ENCODE measurements at places on chromosomes 12 and 14.

DNA sequence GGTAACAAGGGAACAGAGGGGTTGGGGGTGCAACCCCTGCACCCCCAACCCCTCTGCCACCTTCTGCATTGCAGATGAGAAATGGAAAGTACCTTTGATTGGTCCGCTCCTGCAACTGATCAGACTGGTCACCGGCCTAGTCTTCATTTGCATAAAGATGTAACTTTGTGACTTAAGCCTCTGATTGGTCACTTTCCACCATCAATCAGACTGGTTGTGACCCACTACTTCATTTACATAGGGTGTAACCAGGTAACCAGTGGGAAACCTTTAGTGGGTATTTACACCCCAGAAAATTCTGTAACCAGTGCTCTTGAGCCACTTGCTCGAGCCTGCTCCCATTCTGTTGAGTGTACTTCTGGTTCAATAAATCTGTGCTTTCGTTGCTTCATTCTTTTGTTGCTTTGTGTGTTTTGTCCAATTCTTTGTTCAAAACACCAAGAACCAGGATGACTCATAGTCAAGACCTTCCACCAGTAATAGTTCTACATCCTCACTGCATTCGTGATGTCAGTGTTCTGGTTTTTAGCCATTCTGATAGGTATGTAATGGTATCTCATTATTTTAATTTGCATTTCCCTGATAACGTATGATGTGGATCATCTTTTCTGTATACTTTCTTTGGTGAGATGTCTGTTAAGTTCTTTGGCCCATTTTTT, 30.8 kb downstream of the LEMD3 start:
- DNase-seq, result no peak

DNA sequence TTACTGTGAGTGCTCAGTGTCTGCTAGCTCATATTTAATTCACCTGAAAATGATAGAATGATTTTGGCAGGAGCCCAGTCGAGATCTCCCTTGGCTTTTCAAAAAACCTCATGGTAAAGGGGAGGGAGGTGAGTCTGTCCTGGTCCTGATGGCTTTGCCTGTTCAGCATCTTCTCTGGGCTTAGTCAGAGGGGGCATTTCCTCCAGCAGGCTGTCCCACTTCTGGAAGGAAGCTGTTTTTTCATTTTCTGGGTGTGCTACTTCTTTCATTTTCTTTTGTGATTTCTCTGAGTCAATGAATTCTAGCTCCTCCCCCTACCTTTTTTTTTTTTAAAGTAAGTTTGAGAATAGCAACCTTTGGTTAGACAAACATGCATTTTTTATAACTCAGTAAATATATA, 58.8 kb downstream of the TMX1 start:
- DNase-seq, result no peak

DNA sequence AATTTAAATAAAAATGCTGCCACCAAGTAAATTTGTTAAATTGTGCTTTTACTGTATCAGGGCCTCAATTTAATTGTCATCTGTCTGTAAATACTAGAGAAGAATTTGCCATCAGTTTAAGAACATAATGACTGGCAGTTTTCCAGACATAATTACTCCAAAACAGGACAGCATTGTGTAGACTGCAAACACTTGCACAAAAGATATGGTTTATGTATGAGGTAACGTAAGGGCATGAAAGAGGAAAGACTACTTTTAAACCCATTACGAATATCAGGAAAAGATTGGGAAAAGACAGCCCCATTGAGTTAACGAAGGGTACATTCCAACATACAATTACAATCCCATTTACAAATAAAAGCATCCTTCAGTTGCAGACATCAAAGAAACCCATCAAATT, 59.8 kb upstream of the KRR1 start:
- DNase-seq, result no peak

DNA sequence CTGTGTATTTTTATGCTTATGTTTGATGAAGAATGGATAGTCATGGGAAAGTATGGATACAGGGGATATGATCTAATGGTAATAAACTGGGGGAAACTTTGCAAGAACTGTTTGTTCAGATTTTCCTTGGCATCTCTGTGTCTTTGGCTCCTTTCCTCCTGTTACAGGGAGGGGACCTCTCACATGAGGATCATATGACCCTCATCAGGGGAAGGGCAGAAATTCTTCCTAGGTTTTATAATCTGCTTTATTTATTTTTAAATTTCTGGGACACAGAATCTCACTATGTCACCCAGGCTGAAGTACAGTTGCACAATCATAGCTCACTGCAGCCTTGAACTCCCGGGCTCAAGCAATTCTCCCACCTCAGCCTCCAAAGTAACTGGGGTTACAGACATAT, 526.5 kb downstream of the CCER1 start:
- no peak for DNase-seq

GRCh38 chr12:1093166-1093751, 102.2 kb downstream of the ERC1 start:
- DNase-seq, result no peak

DNA sequence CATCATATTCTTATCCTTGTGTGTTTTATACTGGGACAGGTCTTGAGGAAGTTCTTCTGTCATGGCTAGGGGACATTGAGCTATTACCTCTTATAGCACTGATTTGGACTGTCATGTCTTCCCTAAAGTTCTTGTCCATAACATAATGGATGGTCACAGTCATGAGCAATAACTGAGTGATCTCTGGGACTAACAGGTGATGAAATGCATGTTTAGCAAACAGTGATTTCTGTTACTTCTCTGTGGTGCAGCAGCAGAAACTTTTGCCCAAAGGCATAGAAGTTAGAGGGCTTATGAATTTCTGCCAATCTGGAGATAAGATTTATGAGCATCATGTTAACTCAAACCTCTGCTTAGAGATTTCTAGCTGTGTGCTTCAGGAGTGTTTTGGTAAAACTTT, 5.9 kb downstream of the ADIPOR2 start:
- DNase-seq, result no peak

DNA sequence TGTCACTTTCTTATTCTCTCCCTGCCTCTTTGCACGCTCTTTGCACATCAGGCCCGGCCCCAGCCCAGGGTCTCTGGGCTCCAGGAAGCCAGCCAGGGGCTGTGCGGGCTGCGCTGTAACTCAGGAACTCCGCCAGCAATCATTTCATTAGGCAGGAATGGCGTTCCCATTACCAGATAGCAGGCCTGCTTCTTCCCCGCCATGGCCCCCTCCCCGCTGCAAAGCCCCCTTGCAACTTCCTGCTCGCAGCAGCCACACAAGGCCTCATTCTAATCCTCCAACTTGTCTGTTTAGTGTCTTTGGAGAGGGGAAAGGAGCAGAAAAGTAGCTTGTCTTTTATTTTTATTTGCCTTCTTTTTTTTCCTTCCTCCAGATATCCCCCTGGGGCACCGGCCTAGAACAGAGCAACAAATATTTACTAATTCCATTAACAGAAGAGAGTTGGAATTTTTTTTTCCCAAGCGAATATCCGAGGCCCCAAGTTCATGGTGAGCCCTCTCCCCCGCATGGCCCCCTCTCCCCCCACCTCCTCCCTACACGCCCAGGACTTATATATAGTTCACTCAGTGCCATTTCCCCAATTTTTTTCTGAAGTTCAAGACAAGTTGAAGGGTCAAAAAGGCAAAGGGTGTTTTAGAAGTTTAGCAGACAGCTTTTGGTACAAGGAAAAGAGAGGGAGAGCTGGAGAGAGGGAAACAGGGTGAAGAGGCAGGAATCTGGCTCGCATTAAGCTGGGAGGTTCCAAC, 329.4 kb upstream of the TBX3 start:
- DNase-seq, result no peak

- no peak for DNase-seq
Observed at GRCh38 chr14:26702721-26703230, 104.9 kb upstream of the NOVA1 start.

DNA sequence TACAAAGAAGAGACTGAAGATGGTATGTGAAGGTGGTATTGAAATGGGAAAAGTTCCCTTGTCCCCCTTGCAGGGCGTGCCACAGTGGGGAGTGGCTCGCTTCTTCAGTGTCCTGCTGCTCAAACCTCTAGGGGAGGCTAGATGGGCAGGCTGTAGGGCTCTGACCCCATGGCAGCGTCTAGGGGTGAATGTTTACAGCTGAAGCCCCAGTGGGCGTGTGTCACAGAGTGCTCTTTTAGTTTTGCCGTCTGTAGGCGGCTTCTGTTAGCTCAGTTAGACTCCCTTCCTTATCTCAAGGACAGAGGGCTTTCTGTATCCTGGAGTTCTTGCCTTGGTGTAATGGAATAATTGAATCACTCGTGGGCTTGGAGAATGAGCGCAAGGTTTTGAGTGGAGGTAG, 266.2 kb downstream of the RAD51B start:
- DNase-seq, result no peak

- DNase-seq, result no peak
Observed at GRCh38 chr12:26726956-26727355, 106.0 kb downstream of the ITPR2 start.

DNA sequence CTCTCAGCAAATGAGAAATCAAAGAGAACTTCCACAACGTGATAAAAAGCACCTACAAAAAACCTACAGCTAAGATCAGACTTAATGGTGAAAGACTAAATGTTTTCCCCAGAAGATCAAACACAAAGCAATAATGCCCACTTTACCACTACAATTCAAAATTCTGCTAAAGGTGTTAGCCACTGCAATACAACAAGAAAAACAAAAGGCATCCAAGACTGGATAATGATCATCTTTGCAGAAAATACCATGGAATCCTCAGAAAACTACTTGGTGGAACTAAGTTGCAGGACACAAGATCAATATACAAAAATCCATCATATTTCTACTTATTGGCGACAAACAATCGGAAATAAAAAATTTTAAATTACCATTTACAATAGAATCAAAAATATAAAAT, 6.5 kb downstream of the DDX24 start:
- DNase-seq, result no peak

GRCh38 chr12:129927316-129927900, 23.6 kb upstream of the TMEM132D start:
- no peak for DNase-seq

DNA sequence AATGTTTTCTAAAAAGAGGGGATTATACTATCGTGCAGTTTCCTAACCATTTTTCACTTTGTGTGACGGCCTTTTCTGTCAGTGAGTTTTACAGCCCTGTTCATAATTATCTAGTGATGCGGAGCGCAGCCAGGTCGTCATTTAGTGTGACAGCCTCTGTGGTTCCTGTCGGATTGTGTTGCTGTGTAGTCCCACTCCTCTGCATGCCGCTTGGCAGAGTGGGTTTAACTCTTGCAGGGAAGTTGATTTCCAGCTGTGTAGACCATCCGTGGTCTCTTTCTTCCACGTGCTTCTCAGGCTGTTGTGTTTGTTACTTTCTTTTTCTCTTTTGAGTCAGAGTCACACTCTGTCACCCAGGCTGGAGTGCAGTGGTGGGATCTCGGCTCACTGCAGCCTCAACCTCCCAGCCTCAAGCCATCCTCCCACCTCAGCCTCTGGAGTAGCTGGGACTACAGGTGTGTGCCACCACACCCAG, 8.6 kb downstream of the RAN start:
- no peak for DNase-seq

DNA sequence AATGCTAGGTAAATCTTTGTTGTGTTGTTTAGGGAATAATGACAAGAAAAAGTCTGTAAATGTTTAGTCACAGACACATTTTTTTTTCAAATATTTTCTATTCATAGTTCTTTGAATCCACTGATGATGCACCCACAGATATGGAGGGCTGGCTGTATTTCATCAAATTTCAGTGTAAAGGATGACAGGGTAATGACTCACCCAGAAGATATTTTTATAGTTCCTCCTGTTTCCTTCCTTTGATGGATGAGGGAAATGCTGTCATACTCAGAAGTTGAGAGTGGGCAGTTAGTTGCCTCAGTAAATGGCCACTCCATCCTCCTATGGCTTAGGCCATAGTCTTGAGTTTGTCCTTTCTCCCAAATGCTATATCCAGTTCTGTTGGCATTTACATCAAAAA, 76.9 kb upstream of the REP15 start:
- no peak for DNase-seq

DNA sequence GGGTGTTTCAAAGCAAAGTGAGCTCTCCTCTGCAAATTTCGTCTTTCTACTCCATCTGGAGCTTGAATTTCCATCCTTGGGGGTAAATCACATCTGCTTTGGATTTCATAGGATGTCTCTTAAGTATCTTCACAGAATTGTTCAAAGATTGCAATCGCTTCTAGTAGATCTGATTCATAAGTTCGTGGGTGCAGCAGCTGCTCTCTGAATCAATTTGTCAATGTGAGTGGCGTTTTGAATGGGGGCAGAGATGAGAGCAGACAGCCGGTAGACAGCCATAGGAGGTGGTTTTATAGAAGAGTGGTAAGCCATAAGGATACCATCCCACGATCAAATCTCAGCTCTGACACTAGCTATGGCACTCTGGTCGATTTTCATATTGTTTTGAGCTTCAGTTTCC, 146.0 kb upstream of the RPH3A start:
- no peak for DNase-seq

DNA sequence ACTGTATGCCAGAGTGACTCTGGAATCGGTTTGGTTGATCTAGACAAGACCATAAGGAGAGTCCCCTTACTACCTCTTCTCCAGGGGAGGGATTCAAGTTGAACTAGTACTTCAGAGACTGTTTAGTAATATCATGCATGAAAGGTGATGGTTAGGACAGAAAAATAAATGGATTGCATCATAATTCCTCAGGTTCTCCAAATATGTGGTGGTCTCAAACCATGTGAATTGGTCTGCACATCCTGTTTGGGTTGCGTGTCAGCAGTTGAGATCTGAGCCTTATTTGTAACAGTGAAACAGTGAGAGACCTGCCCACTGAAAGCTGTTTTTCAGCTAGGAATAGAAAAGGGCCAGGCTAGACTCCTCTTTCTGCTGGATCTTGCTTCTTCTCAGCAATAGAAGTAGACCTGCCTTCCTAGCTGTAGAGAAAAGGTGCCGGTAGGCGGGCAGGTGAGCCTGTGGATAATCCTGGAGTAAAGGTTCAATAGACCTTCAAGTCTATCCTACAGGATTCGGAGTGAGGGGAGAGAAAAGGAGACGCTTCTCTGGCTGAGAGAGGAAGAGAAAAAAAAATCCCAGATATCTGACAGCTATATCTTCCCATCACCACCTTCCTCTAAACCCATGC, 258.5 kb upstream of the E2F7 start:
- no peak for DNase-seq

GRCh38 chr14:58944343-58944967, 244.0 kb upstream of the DAAM1 start:
- DNase-seq, result no peak

All from stimulated activated CD8-positive, alpha-beta memory T cell treated with anti-CD3 and anti-CD28 coated beads, Interleukin-7, amount 100 ng/mL, for 4 hours (primary cell).